ENCODE measurements at places on chromosomes 12 and 14. TPM values are rescaled to one million over a fixed set of nuclear protein-coding genes. Genes with fewer than 3 reads are reported as not detected.

Gene CKB
- 504 TPM for total RNA-seq

Gene SSTR1
- 1.6 TPM for total RNA-seq

Gene SIX4
- total RNA-seq, result 0.55 TPM

Gene CCDC175
- total RNA-seq, result 0.27 TPM

Gene OVCH1
- not detected for total RNA-seq

Gene IGF1
- 6.4 TPM for total RNA-seq

Gene TUBA1B
- total RNA-seq, result 390 TPM

Gene ADAMTS20
- not detected for total RNA-seq

Gene BEGAIN
- total RNA-seq, result not detected

Gene CD69
- total RNA-seq, result 19.2 TPM
